NCI-H82 (cell line): ENCODE measurements at places on chromosomes 2 and 18.

GRCh38 chr2:15955232-15955988 lies 15.1 kb downstream of the MYCN start:
- no peak for DNase-seq

DNA sequence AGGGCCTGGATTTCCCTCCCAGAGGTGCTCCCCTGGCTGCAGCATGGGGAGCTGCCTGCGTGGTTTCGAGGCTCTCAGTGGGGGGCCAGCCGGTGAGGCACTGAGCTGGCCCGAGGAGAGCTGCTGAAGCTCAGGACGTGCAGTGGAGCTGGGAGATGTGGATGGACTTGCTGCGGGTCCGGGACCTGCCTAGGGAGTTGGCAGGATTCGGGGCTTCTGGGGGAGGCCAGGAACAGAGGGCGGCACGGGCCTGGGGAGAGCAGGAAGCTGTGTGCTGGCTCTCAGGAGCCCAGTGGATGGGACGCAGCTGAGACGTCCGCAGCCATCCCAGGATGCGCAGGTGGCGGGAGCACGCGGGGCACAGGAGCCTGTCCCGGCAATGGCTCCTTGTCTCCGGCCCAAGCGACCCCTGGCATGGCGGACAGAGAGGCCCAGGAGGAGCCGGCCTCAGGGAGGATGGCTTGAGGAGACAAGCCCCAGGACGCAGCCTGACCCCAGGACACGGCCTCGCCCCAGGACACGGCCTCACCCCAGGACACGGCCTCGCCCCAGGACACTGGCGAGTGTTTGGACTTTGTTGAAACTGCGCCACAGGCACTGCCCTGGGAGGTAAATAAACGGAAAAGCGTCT lies 116.1 kb downstream of the NFATC1 start:
- no peak for DNase-seq

DNA sequence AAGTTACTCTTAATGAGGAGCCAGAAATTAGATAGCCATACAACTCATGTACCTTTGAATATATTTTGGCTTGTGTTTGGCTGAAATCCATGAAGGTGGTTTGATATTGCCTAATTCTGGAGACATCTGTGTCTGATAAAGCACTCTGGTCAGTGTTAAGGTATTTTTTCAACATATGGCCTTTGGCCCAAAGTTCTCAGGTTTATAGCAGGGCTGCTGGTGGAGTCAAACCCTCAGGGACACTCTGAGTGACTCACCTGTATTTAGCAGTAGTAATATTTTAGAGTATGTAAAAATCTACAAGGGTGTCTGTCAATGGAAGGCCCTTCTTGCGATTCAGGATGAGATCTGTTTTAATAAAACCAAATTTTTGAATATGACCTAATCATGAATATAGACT lies 666.5 kb downstream of the SLC4A3 start:
- no peak for DNase-seq

- no peak for DNase-seq
Measured at GRCh38 chr2:224217962-224218347, 178.9 kb upstream of the SERPINE2 start.
